ENCODE measurements at places on chromosomes 16 and 17. TPM values are rescaled to one million over a fixed set of nuclear protein-coding genes. Genes with fewer than 3 reads are reported as not detected.

GRCh38 chr16:31072540-31073141 is 1.4 kb downstream of the ZNF668 start:
- H3K4me3 ChIP-seq, result peak overlapping the region; percentile 76
- H3K27ac ChIP-seq, result peak overlapping the region; percentile 92
- no peaks in the 10 kb centered on the region for H3K27me3 ChIP-seq
- H3K36me3 ChIP-seq, result peaks cover 7% of the 10 kb centered on the region

GRCh38 chr16:23944381-23944780 is 108.6 kb downstream of the PRKCB start:
- no peak overlapping the region for H3K4me3 ChIP-seq
- no peaks in the 10 kb centered on the region for H3K27me3 ChIP-seq
- no peaks in the 10 kb centered on the region for H3K4me1 ChIP-seq
- DNase-seq, result no peak

CDH5 gene
- total RNA-seq, result 17.6 TPM

DNA sequence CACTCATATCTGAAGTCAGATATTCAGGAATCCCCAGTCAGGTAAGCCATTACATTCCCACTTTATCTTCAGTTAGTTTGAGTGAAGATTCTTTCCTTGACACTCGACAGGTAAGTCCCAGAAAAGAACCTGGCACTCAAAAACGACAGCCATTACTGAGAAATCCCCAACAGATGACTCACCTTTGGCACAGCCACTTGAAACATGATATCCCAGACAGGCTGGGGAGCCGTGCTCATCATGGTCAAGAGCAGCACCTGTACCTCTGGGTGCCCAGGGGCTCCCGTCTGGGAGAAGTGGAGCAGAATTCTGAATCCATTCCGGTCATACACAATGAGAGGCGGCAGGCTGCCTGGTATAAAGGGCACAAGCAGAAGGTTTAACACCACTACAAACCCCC is 16.8 kb upstream of the COG7 start:
- H3K4me3 ChIP-seq, result no peak overlapping the region
- no peaks in the 10 kb centered on the region for H3K27me3 ChIP-seq
- H3K4me1 ChIP-seq, result no peaks in the 10 kb centered on the region
- H3K27ac ChIP-seq, result no peak overlapping the region

- no peaks in the 10 kb centered on the region for H3K27me3 ChIP-seq
- no peaks in the 10 kb centered on the region for H3K4me1 ChIP-seq
- no peak overlapping the region for H3K27ac ChIP-seq
- DNase-seq, result peak; percentile 51
- H3K36me3 ChIP-seq, result no peaks in the 10 kb centered on the region
- H3K4me3 ChIP-seq, result no peak overlapping the region
These were observed 5.0 kb downstream of the TBKBP1 start for GRCh38 chr17:47698749-47699535.

- H3K4me1 ChIP-seq, result no peaks in the 10 kb centered on the region
- no peaks in the 10 kb centered on the region for H3K36me3 ChIP-seq
- no peak overlapping the region for H3K4me3 ChIP-seq
- H3K27me3 ChIP-seq, result no peaks in the 10 kb centered on the region
- no peak overlapping the region for H3K27ac ChIP-seq
These were observed 128.5 kb downstream of the CA10 start for GRCh38 chr17:52030052-52030451.

- H3K27me3 ChIP-seq, result no peaks in the 10 kb centered on the region
- no peak overlapping the region for H3K27ac ChIP-seq
- H3K4me3 ChIP-seq, result no peak overlapping the region
- H3K36me3 ChIP-seq, result no peaks in the 10 kb centered on the region
These were observed 2.8 kb upstream of the NUBP1 start for GRCh38 chr16:10740845-10741208.

DNA sequence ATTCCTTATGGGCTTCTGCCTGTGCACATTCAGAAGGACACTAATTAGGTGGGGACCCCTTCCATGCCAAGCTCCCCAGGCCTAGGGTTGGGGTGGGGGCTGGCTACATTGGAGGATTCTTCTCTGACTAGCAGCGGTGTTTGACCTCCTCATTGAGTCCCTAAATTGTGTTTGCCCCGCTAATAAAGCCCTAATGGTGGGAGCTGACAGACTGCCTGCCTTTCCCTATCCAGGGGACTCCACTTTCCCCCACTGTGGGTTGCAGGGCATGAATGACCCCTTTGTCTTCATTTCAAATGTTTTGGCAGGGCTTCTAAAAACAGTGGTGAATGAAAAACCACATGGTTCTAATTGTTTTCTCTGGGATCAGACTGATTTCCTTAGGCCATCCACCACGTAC is 476.8 kb upstream of the CDH11 start:
- DNase-seq, result no peak
- H3K4me1 ChIP-seq, result no peaks in the 10 kb centered on the region
- no peak overlapping the region for H3K4me3 ChIP-seq
- H3K27ac ChIP-seq, result no peak overlapping the region

GUCY2D gene
- not detected for total RNA-seq

DNA sequence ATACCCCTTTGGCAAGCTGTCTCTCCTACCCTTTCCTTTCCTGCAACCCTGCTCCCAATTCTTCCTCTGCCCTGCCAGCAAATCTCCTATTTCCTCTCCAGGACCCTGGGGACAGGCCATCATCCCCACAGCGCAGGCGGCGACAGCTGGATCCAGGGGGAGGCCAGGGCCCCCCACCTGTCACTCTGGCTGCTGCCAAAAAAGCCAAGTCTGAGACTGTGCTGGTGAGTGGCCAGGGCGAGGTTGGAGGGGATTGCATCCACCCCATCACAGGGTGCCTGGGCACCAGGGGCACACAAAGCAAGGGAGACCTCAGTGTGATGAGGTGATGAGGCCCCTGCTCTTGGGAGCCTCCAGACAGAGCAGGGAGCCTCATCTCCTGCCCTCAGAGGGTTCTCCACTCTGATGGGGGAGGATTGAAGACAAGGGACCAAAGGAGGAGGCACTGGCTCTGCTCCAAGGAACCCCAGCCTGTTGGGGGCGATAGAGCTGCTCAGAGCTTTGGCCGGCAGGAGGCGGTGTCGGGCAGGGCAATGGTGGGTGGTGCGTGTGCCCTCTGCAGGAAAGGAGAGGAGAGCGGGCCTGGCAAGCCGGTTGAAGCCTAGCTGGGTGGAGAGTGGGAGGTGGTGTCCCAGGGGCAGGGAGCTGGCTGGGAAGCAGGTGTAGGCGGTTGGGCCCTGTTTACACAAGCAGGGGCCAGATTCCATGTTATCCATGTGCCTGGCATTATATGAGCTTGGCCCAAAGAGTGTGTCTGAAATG is 15.6 kb upstream of the PDK2 start:
- no peaks in the 10 kb centered on the region for H3K4me1 ChIP-seq
- H3K36me3 ChIP-seq, result peaks cover 1% of the 10 kb centered on the region
- no peak overlapping the region for H3K4me3 ChIP-seq
- no peak overlapping the region for H3K27ac ChIP-seq

- H3K27me3 ChIP-seq, result no peaks in the 10 kb centered on the region
- H3K4me1 ChIP-seq, result no peaks in the 10 kb centered on the region
- H3K36me3 ChIP-seq, result no peaks in the 10 kb centered on the region
- H3K27ac ChIP-seq, result no peak overlapping the region
- H3K4me3 ChIP-seq, result no peak overlapping the region
These were observed 37.1 kb downstream of the TNFRSF13B start for GRCh38 chr17:16934836-16935235.

DNA sequence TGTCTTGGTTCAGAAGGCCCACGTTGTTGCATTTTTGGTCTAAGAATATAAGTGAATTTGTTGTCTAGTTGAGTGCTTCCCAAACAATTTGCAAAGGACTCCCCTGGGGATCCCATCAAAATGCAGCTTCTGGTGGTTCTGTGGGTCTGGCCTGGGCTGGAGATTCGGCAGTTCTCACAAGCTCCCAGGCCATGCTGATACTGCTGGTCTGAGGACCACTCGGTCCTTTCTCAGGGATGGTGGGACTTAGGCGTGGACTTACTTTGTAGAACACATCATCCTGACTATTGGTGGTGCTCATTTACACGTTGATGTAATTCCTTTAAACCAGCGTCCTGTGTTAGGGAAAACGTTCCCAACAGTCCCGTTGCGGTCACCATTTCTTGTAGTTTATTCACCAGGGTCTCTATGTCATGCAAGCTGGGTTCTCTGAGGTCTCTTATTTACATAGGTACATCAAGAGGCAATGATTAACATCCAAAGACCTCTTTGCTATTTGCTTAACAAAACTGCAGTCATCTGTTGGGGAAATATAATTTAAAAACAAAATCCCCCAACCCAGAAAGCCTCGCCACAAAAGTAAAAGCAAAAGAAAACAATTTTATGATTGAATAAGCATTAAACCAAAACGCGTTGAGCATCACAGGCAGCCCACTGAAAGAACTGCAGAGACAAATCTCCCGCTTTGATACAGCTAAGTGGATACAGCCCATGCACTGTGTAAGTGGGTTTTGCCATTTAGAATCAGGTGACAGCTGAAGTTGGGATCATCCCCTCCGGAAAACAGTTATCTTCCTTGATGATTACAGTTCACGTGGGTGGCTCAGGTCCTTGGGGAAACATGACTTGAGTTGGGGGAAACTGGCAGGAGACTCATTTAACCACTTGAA is 39.0 kb upstream of the SEC14L1 start:
- no peak overlapping the region for H3K4me3 ChIP-seq
- H3K27me3 ChIP-seq, result no peaks in the 10 kb centered on the region
- H3K36me3 ChIP-seq, result no peaks in the 10 kb centered on the region
- no peak overlapping the region for H3K27ac ChIP-seq
- no peak for DNase-seq

TOX3 gene
- total RNA-seq, result 5.0 TPM

DNA sequence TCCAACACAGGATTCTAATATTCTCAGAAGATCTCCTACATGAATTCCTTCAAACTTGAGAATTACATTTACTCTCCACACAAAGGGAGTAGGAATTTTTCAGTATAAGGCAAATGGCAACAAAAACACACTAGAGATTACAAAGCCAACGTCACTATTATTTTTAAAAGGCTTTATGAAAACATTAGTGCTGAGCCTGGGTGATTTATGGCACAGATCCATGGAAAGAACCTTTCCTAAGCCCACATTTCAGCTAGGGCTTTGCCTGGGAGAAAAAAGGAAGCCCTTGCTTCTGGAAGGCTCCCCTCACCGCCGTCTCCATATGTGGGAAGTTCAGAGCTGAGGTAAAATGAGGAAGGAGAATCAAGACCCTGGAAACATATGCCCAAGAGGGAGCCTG is 499.4 kb upstream of the HSBP1 start:
- no peaks in the 10 kb centered on the region for H3K36me3 ChIP-seq
- no peak for DNase-seq
- H3K27me3 ChIP-seq, result no peaks in the 10 kb centered on the region
- no peak overlapping the region for H3K27ac ChIP-seq

GRCh38 chr17:29138184-29138955 is 41.8 kb downstream of the MYO18A start:
- H3K36me3 ChIP-seq, result no peaks in the 10 kb centered on the region
- H3K4me3 ChIP-seq, result no peak overlapping the region
- DNase-seq, result no peak
- no peak overlapping the region for H3K27ac ChIP-seq
- no peaks in the 10 kb centered on the region for H3K4me1 ChIP-seq

PEMT gene
- total RNA-seq, result 116 TPM

GRCh38 chr17:4642286-4642685 is 808 bp upstream of the ALOX15 start:
- no peaks in the 10 kb centered on the region for H3K27me3 ChIP-seq
- no peak overlapping the region for H3K27ac ChIP-seq
- DNase-seq, result no peak
- H3K4me1 ChIP-seq, result no peaks in the 10 kb centered on the region
- no peaks in the 10 kb centered on the region for H3K36me3 ChIP-seq
- H3K4me3 ChIP-seq, result no peak overlapping the region

- H3K27ac ChIP-seq, result no peak overlapping the region
- DNase-seq, result no peak
- no peak overlapping the region for H3K4me3 ChIP-seq
- H3K27me3 ChIP-seq, result no peaks in the 10 kb centered on the region
- peaks cover 4% of the 10 kb centered on the region for H3K36me3 ChIP-seq
- H3K4me1 ChIP-seq, result no peaks in the 10 kb centered on the region
These were observed 57.9 kb downstream of the NSRP1 start for GRCh38 chr17:30174556-30174955.

- no peaks in the 10 kb centered on the region for H3K27me3 ChIP-seq
- no peaks in the 10 kb centered on the region for H3K36me3 ChIP-seq
These were observed 74.9 kb upstream of the GNG13 start for GRCh38 chr16:875182-876040.

DNA sequence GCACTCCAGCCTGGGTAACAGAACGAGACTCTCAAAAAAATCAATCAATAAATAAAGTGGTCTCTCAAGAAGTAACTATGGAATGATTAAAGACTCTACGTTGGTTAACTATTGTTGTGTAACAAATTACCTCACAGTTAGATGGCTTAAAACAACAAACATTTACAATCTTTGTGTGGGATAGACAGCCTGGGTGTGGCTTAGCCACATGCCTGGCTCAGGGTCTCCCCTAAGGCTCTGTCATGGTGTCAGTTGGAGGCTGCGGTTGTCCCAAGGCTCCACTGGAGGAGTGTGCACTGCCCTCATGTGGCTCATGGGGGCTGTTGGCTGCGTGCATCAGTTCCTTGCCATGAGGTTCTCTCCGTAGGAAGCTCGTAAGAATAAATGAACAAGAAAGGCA is 294.5 kb downstream of the SNX29 start:
- H3K27ac ChIP-seq, result no peak overlapping the region
- no peaks in the 10 kb centered on the region for H3K27me3 ChIP-seq
- no peak overlapping the region for H3K4me3 ChIP-seq
- no peaks in the 10 kb centered on the region for H3K36me3 ChIP-seq

- H3K27ac ChIP-seq, result no peak overlapping the region
- peaks cover 3% of the 10 kb centered on the region for H3K36me3 ChIP-seq
- no peaks in the 10 kb centered on the region for H3K27me3 ChIP-seq
- no peak overlapping the region for H3K4me3 ChIP-seq
- H3K4me1 ChIP-seq, result peaks cover 12% of the 10 kb centered on the region
These were observed 67.9 kb downstream of the N4BP1 start for GRCh38 chr16:48542020-48542473.

DNA sequence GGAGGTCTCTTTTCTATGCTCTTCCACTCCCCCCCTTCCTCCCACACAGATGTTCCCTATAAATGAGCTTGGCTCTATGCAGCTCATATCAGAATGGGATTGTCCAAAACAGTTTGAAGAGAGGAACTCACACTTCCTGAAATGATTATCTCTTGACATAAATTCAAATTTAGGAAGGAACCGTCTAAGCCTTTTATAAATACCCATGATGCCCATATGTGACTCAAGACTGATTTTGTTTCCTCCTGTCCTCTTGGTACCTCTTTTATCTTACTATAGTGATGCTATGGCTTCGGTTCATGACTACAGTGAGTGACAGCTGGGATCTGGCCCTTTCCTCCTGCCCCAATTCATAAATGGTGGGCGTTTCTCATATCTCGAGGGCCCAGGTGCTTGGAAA is 16.6 kb upstream of the TERF2 start:
- H3K27ac ChIP-seq, result no peak overlapping the region
- no peak overlapping the region for H3K4me3 ChIP-seq
- no peak for DNase-seq
- H3K36me3 ChIP-seq, result no peaks in the 10 kb centered on the region
- H3K4me1 ChIP-seq, result peaks cover 8% of the 10 kb centered on the region

DNA sequence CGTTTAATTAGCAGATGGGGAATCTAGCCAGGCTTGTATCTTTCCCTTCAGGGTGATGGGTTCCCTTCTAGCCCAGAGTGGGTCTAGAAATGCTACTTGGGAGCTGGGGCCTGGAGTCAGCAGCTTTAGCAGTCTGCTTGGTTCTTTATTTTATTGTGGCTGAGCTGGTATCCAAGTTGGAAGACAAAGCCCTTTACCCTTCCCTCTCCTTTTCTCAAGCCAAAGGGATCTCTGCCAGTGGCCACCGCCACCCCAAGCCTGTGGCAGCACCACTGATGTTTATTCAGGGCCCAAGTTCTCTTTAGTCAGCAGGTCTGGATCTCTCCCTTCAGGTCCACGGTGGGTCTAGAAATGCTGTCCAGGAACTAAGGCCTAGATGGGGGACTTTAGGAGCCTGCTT is 215.2 kb downstream of the SPECC1 start:
- no peaks in the 10 kb centered on the region for H3K36me3 ChIP-seq
- H3K27me3 ChIP-seq, result no peaks in the 10 kb centered on the region
- H3K4me1 ChIP-seq, result no peaks in the 10 kb centered on the region
- no peak overlapping the region for H3K27ac ChIP-seq

KRT24 gene
- total RNA-seq, result not detected

Data from right lobe of liver (tissue), 6 donors.